Esophagus squamous epithelium (tissue), 5 donors: ENCODE measurements at places on chromosomes 16 and 17.

DNA sequence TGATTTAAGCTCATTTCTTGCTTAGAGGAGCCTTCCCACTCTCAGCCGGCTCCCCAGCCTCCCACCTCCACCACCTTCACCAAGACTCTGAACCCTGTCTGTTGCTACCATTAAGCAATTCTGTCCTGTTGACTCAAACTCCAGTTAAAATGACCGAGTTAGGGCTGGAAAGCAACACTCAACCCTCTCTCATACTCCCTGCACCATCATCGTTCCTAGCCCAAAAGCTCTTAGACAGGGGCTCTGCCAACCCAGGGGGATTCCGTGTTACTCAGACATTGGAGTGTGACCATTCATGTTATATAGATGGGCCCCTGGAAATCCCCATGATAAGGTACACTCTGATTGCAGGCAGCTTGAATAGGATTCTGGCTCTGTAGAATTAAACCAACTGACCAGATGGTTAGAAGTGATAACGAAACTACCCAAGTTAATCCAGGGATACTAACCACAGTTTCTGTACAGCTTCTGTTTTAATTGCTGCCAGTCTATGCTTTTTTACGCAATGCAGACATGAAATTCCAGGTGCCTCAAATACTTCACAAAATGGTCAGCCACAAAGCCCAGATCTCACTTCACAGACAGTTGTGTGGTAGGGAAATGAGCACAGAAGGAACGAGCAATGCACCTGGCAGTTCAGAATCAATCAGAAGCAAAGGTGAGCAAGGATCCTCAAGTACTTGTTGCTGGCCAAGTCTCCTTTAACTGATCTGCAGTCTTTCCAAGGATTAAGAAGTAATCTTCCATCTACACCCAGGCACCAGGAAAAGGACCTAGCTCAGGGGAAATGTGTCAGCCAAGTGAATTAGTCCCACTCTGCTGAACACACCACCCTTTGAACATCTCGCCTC, 2.1 kb downstream of the SSTR2 start:
- no peak for DNase-seq

DNA sequence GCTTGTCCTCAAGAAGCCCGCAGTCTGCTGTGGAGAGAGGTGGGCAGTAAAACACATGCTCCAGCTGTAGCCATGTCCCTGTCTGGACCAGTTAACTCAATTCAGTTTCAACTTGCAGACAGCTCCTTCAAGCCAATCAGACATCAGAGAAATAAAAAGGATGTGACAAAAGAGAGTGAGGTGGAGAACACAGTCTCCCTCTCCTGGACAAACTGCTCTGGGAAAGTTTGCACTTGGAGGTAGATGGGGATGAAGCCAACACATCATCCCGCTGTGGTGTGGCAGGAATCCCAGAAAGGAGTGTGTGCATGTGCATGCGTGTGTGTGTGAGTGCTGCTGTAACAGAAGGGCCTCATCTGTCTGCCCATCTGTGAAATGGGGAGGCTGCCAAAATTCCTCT, 358.6 kb upstream of the ASIC2 start:
- DNase-seq: no peak

GRCh38 chr17:77555121-77555591, 403.3 kb upstream of the TNRC6C start:
- DNase-seq: no peak

DNA sequence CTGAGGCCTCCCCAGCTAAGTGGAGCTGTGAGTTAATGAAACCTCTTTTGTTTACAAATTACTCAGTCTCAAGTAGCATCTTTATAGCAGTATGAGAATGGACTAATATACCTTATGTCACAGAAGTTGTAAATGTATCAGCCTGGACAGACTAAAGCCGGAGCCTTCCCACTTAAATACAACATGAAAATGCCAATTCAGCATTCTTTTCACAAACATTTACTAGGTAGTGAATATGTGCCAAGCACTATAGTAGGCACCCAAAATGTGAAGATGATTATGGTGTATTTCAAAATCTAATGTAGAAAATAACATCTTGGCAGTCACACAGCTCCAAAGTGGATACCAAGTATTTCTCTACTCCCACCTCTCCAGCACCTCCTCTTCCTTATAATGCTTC, 693.0 kb downstream of the KCNJ2 start:
- no peak for DNase-seq

DNA sequence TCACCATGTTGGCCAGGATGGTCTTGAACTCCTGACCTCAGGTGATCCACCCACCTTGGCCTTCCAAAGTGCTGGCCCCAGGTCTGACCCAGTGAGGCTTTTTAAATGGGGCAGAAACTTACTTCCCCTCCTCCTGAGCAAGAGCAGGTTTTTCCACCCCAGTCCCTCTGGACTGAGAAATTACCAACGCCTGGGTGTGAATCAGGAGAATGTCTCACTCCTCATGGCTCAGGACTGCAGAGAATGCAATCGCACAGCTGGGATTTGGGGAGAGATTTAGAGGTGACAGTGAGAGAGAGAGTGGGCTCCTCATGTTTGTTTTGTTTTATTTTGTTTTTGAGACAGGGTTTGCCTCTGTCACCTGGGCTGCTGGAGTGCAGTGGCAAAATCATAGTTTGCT, 203.6 kb downstream of the RAB11FIP4 start:
- DNase-seq: no peak

DNA sequence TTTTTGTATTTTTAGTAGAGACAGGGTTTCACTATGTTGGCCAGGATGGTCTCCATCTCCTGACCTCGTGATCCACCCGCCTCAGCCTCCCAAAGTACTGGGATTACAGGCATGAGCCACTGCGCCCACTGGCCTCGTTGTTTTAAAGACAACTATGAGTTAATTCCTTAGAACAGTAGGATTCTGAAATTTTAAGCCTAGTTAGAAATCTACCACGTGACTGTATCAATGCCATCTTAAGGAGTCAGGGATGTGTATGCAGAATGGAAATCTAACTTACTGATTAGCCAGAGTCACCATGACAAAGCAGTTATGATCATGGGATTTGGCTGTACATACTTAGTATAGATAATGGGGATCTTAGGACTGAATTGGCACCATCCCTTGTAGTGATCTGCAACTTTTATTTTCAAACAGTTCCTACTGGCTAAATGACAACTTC, 2.8 kb downstream of the CEP20 start:
- no peak for DNase-seq

DNA sequence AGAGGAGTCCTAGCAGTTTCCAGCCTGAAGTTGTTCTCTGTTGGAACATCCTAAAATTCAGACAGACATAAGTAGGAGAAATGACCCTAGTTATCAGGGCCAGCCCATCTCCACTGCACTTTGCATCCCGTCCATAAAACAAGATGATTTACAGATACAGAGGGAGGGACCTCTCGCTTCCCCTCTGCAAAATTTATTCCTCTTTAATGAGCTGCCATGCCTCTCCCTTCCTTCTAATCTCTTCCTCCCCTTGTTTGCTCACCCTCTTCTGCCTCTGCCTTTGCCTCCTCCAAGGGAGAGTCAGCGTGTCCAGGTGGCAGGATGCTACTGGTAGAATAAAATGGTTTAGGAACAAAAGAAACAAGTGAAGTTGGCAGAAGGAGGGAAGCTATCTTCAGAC, 351.3 kb downstream of the SOX9 start:
- no peak for DNase-seq

- DNase-seq: no peak
Measured at GRCh38 chr17:9200699-9201359, 179.5 kb downstream of the NTN1 start.

DNA sequence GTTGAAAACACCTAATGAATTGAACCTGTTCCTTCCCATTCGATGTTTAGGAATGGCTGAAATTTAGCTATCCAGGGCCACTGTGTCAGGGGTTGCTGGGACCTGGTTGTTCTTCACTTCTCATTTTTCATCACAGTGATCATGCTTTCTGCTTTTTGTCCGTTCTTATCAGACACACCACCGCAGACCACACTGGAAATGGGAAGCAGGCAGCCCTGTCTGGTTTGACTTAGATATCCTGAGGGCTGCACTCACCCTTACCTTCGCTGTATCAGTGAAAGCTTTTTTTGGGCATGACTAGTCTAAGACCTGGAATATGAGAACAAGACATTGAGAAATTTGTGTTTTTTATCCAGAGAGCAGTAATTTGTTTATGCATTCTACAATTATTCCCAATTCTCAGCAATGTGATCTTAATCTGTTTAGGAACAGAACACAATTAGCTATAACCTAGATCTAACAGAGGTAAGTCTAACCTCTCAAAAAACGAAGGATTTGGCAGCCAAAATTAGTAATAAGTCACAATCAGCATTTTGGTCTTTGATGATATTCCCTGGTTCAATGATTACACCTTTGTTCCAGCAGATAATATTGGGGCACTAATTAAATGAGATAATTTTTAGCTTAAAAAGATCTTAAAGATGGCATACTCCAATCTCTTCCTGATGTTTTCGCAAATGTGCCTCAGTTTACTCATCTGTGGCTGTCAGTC, 126.0 kb upstream of the GOT2 start:
- no peak for DNase-seq

DNA sequence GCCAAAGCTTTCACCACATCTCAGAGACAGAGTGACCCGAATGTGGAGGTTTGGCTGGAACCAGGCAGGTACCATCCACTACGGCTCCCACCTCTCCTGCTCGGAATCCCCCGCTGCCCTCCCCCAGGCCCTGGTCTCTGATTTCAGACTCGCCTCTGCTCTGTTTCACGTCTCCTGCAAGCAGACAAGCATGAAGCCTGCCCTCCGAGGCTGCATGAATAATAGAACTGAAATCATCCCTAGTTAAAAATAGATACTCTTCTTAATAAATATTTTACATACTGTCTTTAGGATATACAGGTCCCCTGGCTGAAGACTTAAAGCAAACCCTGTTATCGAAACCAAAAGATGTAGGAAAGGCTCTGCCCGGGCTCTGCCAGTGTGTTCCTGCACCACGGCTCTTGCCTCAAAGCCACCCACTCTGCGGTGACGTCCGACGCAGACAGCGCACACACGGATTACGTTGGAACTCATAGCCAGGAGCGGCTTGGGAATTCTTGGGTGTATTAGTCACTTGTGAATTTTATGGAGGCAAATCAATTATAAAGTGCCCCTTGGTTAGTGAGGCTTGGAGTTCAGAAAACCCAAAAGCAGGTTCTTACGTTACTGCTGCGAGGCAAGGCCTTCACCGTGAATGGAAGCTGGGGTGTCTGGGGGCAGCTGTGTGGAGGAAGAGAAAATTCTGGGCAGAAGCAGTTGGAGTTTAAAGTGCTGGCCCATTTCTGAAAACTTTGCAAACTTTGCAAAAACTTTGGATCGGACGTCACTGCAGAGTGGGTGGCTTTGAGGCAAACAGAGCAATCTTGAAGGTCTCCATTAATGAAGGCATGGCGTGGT, 25.6 kb upstream of the NPTX1 start:
- DNase-seq: no peak

DNA sequence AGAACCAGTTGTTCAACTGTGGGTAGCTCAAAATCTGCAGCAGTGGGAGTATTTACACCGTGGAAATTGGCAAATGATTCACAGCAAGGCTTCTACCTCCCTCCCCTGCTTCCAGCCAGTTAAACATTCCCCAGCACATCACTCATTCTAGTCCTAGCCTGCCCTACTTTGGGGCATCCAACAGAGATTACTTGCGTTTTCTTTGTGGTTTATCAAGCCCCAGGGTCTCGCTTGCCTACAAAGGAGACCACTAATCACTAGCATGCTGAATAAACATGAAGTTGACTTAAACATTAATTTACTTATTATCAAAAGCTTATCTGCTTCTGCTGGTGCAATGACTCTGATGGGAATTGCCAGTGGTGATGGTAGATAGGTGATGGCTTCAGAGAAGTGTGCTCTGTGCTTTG, 94.5 kb downstream of the MARF1 start:
- DNase-seq: no peak

DNA sequence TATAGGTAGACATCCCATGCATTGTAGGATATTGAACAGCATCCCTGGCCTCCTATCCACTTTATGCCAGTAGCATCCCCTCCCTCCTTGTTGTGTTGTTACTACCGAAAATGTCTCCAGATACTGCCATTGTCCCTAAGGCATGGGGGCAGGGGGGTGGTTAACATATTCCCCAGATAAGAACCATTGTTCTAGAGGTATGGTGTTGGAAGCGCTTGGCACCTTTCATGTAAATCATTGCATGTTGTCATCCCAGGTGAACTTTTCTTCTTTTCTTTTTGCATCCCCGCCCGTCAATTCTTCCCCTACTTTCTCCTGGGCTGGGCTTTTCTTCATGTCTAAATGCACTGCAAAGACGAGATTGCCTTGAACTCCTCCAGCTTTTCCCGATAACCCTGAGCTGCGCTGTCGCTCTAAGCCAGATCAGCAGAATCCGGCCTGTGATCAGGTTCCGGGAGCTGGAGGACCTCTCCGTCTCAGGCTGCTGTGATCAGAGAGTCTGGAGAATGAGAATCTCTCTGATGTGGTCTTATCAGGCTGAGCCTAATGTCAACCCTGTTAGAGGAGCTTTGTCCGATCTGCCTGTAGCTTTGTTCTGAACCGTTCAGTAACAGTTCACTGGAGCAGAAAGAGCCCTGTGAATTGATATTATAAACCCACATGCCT, 76.2 kb downstream of the RBFOX1 start:
- DNase-seq: no peak

DNA sequence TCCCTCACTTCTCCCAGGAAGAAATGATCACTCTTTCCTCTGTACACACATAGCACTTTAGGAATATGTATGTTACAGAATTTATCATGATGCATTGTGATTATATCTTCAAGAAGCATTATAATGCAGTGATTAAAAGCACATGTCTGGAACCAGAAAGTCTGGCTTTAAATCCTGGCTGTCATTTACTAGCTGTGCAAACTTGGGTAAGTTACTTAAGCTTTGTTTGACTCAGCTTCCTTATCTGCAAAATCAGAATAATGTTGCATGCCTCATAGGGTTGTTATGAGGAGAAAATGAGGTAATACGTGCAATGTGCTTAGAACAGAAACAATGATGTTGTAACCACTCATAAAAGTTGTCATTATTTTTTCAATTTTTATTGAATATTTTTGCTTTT, 156.3 kb upstream of the ZKSCAN2 start:
- DNase-seq: no peak

GRCh38 chr16:50596762-50597450, 48.7 kb downstream of the NKD1 start:
- no peak for DNase-seq

DNA sequence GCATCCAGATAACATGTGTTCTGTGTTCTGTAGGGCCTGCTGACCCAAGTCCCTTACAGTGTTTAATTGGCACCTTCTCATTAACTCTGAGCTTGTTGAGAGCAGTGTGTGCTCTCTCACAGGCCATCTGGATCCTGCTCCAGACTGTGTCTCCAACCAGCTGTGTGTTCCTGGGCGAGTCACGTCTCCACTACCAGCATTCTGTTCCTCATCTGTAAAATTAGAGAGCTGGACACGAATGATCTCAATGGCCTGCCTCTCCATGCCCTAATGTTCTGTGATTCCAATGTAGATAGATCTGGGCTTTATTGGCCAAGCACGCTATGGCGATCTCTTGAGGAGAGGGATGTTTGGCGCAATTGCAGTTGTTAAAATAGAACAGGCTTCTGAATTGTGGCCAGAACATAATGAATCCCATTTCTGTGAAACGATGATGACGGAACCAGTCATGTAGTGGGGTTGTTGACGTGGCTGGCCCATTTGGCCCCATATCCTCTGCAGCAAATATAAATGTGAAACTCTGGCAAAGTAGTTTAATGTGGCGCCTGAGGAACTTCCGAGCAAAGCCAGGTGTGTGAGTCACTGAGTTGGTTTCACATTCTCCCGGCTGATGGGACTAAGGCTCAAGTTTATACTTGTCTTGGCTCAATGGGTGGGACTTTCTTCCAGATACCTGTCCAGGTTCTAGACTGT, 22.2 kb downstream of the TBX4 start:
- DNase-seq: no peak

- no peak for DNase-seq
Measured at GRCh38 chr16:3804426-3805016, 76.0 kb downstream of the CREBBP start.

- DNase-seq: no peak
Measured at GRCh38 chr16:85126705-85127378, 14.6 kb upstream of the CIBAR2 start.
